Right lobe of liver (tissue), 6 donors: ENCODE measurements at places on chromosomes 7 and 10.

DNA sequence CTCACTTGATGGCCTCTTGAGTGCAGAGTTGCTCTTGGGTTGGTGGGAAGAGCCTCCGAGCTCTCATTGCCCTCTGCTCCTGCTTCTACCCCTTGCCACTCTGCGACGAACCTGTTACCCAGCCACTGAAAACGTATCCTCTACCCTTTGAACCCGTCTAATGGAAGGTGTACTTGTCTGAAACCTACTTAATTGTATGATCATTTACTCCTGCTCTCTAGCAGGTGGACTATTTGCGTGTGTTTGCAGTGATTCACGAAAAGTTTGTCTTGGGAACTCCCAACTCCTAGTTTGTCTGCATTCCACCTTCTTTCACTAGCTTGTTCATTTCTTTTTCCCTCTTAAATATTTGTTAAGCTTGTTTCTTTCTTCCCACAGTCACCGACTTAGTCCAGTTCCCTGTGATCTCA is 503 bp downstream of the CROT start:
- no peak overlapping the region for H3K27ac ChIP-seq
- peaks cover 14% of the 10 kb centered on the region for H3K36me3 ChIP-seq
- H3K27me3 ChIP-seq, result no peaks in the 10 kb centered on the region

DNA sequence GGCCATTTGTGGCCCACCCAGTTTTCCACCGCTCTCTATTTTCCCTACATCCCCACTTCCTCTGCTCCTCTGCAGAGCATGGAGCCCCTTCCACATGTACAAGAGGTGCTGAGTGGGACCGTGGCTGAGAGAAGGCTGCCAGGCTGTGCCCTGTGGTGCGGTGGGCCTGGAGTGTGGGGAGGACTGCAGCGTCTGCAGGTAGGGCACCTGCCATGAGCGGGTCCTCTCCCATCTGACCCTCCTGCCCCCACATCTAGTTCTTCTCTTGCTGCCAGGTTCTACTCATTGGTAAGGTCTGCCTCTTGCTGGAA is 145.6 kb upstream of the FAM20C start:
- H3K36me3 ChIP-seq, result no peaks in the 10 kb centered on the region
- no peak overlapping the region for H3K4me3 ChIP-seq
- H3K27ac ChIP-seq, result no peak overlapping the region
- H3K4me1 ChIP-seq, result no peaks in the 10 kb centered on the region
- DNase-seq, result peak; percentile 7

- H3K27me3 ChIP-seq, result no peaks in the 10 kb centered on the region
- no peak for DNase-seq
- no peak overlapping the region for H3K4me3 ChIP-seq
- no peaks in the 10 kb centered on the region for H3K4me1 ChIP-seq
- H3K27ac ChIP-seq, result no peak overlapping the region
These were observed 2.6 kb upstream of the PLXNA4 start for GRCh38 chr7:132578826-132579225.

DNA sequence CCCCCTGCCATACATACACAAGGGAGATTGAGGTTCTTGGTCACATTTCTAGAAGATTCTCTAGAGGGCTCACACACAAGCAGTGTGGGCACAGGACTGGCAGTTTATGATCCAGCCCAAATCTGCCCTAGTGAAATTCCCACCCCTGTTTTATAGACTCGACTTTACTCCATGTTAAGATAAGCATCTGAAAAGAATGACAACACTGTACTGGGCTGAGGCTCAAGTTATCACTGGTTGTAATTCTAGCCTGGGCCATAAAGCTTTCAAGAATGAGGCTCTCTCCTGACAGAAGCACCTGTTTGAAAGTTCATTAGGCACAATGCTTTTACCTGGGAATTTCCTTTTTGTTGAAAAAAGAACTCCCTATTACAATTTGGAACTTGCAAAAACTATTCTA is 195.6 kb upstream of the GLI3 start:
- no peaks in the 10 kb centered on the region for H3K27me3 ChIP-seq
- H3K36me3 ChIP-seq, result no peaks in the 10 kb centered on the region
- no peak overlapping the region for H3K27ac ChIP-seq
- no peak for DNase-seq

- no peaks in the 10 kb centered on the region for H3K36me3 ChIP-seq
- H3K27me3 ChIP-seq, result no peaks in the 10 kb centered on the region
- peaks cover 12% of the 10 kb centered on the region for H3K4me1 ChIP-seq
- H3K27ac ChIP-seq, result peak overlapping the region; percentile 51
- DNase-seq, result no peak
These were observed 9.4 kb downstream of the WBP1L start for GRCh38 chr10:102752934-102753664.

DNA sequence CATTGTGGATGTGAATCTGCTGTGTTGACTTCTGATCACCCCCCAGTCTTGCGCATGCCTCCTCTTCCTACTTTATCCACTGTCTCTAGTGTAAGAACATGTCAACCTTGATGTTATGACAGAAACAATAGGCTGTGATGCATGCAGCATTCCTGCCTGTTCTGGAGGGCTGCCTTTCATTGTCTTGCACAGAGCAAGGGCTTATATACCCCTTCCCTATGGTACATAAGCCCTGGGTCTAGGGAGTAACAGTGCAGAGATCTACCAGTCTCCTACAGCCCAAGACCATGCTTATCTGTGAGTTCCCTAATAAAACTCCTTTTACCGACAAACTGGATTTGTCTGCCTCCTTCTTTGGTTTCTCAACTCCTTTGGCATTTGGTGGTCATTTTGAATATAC is 177.0 kb upstream of the STK17A start:
- no peaks in the 10 kb centered on the region for H3K4me1 ChIP-seq
- H3K36me3 ChIP-seq, result no peaks in the 10 kb centered on the region
- H3K27ac ChIP-seq, result no peak overlapping the region
- no peaks in the 10 kb centered on the region for H3K27me3 ChIP-seq
- H3K4me3 ChIP-seq, result no peak overlapping the region

DNA sequence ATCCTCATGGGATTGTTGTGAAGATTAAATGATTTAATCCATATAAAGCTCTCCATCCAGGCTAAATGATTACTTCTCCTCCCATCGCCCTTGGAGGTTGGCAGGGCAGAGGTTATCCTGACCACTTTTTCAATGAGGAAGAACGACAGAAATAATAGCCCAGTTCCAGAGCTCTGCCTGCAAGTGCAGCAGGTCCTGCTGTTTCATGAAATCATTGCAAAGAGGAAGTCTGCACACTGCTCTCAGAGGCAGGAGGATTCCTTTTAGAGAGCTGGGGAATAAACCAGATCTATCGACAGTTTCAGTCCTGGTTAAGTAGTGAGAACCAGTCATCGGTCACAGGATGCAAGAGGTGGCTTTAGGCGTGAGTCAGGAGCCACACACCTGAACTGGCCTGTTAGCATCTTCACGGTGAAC is 25.0 kb upstream of the CDH23 start:
- H3K4me1 ChIP-seq, result no peaks in the 10 kb centered on the region
- no peak for DNase-seq
- H3K4me3 ChIP-seq, result no peak overlapping the region
- H3K36me3 ChIP-seq, result no peaks in the 10 kb centered on the region

GRCh38 chr7:30647589-30648364 is 34.5 kb downstream of the CRHR2 start:
- no peaks in the 10 kb centered on the region for H3K27me3 ChIP-seq
- H3K36me3 ChIP-seq, result no peaks in the 10 kb centered on the region
- no peak for DNase-seq
- no peaks in the 10 kb centered on the region for H3K4me1 ChIP-seq
- H3K4me3 ChIP-seq, result no peak overlapping the region

DNA sequence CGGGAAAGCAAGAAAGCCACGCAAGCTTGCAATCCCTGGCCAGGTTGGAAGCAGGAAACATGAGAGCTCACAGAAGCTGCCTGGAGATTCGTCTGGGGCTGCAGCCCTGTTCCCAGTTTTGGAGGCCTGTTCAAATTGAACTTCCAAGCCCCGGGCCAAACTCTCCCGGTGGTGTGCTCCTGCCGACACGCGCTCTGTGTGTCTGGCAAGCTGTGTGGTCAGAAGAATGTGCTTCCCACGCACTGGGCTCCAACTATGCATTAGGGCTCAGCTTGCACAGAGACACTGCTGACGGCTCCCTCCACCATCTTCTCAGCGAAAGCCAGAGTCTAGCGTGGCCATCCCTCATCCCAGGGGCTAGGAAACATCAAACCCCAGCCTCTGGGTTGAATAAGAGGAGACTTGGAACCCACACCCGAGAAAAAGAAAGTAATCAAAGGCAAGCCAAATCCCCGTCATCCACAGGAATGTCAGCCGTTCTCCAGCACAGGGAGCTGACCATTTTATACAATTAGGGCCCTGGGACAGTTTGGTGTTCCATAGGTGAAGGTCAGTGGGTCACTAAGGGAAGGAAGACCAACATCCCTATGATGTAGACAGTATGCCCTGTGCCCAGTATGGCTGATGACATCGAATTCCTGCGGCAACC is 107.2 kb downstream of the FGFR2 start:
- H3K27me3 ChIP-seq, result no peaks in the 10 kb centered on the region
- no peak for DNase-seq
